Thyroid gland (tissue), 4 donors: ENCODE measurements at places on chromosomes 2 and 18. TPM values are rescaled to one million over a fixed set of nuclear protein-coding genes. Genes with fewer than 3 reads are reported as not detected.

DNA sequence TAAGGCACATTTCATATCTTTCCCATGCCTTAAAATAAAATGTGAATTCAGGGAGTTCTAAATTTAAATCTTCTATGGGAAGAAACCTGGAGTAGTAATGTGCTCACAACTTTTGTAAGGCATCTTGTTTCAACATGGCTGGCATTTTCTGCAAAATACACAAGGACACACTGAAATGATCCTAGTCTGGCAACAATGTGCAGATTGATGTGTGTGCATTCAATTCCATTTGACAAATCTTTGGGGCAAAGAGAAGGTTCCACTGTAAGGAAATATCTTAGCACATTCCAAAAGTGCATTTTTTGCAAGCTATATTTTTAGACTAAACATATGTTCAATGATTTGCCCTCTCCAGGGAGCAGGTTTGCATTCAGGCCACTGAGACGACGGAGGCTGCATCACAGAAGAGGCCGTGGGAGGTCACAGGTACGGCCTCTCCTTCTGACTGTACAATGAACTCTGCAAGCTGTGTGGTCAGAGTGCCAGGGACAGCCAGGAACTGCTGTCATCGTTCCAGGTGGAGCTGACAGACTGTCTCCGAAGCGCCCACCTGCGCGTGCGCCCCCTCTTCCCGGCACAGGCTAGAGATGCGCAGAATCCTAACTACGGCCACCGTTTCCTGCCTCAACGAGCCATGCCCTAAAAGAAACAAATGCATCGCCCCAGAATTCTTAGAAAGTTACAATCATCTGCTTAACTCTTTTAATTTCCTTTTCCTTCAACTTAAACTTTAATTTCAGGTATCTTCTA lies 149.2 kb upstream of the POU3F3 start:
- H3K27me3 ChIP-seq, result no peaks in the 10 kb centered on the region
- H3K4me1 ChIP-seq, result no peaks in the 10 kb centered on the region
- no peak overlapping the region for H3K27ac ChIP-seq
- no peaks in the 10 kb centered on the region for H3K36me3 ChIP-seq
- no peak overlapping the region for H3K4me3 ChIP-seq
- DNase-seq, result no peak

DNA sequence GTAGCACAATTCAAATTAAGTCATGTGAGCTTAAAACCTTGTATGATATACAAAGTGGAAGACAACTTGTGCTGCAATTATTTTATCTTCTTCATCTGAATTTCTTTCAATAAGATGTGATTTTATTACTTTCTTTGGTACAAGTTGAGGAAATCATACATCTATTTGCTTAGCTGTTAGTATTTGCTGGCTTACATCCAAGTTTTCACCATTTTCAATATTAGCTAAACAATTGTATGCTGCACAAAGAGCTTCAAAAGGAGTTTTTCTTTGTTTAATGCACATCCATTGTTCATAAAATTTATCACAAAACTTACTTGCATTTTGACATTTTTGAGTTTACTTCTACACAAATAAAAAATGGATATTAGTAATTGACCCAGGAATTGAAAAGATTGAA lies 40.9 kb downstream of the SCN9A start:
- H3K36me3 ChIP-seq, result no peaks in the 10 kb centered on the region
- H3K4me1 ChIP-seq, result no peaks in the 10 kb centered on the region
- no peak for DNase-seq
- no peaks in the 10 kb centered on the region for H3K27me3 ChIP-seq
- no peak overlapping the region for H3K27ac ChIP-seq
- no peak overlapping the region for H3K4me3 ChIP-seq

DNA sequence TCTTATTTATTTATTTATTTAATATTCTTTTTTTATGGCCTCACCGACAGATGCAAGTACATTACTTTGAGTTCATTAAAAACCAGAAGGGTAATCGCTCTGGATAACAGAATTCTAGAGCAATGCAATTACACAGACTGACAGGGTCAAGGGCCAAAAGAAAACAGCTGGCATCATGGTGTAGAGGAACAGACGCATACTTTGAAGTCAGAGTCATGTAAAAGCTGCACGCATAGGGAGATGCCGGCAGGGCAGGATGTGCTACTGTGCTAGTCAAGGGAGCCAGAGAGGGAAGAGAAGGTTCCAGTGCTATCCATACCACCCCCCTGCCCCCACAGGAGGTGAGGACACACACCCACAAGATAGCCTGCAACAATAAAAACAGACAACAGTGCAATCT lies 115.2 kb upstream of the TFCP2L1 start:
- H3K36me3 ChIP-seq, result no peaks in the 10 kb centered on the region
- no peaks in the 10 kb centered on the region for H3K27me3 ChIP-seq
- H3K4me3 ChIP-seq, result no peak overlapping the region
- H3K27ac ChIP-seq, result no peak overlapping the region
- no peak for DNase-seq
- no peaks in the 10 kb centered on the region for H3K4me1 ChIP-seq

DNA sequence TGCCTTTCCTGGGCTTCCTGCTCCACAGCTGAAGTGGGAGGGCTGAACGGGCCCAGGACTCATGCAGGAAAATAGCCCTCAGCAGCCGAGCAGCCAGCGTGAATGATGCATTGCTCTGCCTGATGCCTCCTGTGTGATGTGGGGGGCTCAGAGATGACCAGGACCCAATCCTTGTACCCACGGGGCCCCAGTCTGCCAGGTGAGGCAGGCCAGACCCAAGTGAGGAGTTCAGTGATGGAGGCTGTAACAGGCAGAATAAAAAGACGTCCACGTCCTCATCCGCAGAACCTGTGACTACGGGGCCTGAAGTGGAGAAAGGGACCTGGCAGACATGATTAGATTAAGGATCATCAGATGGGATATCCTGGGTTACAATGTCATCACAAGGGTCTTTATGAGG lies 194.9 kb upstream of the HDAC4 start:
- H3K4me3 ChIP-seq, result no peak overlapping the region
- H3K27me3 ChIP-seq, result no peaks in the 10 kb centered on the region
- no peak overlapping the region for H3K27ac ChIP-seq
- H3K4me1 ChIP-seq, result no peaks in the 10 kb centered on the region
- DNase-seq, result no peak

DNA sequence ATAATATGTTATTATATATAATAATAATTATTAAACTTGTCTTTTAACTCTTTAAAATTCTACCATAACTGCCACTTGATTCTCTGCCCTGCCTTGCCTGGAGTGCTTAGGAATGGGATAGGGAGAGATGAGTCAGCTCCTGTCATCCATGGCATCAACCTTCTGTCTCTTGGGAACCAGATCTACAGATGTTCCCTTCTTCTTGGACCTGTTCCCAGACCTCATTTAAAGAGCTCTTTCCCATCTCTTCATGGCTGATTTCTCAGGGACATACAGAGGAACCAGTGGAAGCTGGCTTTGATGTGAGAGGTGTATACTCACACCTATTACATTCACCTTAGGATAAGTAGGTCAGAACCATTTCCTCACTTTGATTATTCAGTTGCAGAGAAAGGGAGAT lies 155.3 kb upstream of the MYO3B start:
- H3K4me3 ChIP-seq, result no peak overlapping the region
- no peak overlapping the region for H3K27ac ChIP-seq
- no peak for DNase-seq
- no peaks in the 10 kb centered on the region for H3K27me3 ChIP-seq
- H3K36me3 ChIP-seq, result no peaks in the 10 kb centered on the region

DNA sequence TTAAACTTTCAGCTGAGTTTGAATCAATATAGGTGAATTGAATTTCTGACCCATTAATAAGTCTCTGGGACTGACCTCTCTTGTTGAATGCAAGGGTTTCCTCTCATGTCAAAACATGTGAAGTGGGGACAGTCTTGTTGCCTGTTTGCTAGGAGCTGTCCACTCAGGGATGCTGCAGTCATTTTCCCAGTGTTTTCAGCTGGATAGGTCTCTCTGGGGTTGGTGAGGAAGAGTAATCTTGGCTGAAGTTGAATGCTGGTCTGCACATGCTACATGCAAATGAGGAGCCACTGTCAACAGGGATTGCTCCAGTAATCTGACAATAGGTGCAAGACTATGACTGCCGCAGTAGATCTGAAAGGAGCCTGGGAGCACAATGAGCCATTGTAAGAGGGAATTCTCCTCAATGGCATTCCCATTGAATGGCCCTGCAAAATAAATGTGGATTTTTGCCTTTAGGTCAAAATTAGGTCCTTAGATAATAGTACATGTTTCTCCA lies 34.1 kb upstream of the IL1RL1 start:
- H3K27me3 ChIP-seq, result no peaks in the 10 kb centered on the region
- DNase-seq, result no peak
- H3K4me3 ChIP-seq, result no peak overlapping the region

- no peak overlapping the region for H3K27ac ChIP-seq
- DNase-seq, result no peak
- H3K36me3 ChIP-seq, result no peaks in the 10 kb centered on the region
- H3K4me1 ChIP-seq, result no peaks in the 10 kb centered on the region
Observed at GRCh38 chr2:41495050-41495449, 552.8 kb upstream of the PKDCC start.

- peaks cover 35% of the 10 kb centered on the region for H3K4me1 ChIP-seq
- peak; percentile 28 for DNase-seq
- no peak overlapping the region for H3K4me3 ChIP-seq
- H3K36me3 ChIP-seq, result no peaks in the 10 kb centered on the region
- peaks cover 77% of the 10 kb centered on the region for H3K27me3 ChIP-seq
- no peak overlapping the region for H3K27ac ChIP-seq
Observed at GRCh38 chr18:59268721-59269562, 4.3 kb downstream of the RAX start.

SPC25 gene
- total RNA-seq, result not detected

DNA sequence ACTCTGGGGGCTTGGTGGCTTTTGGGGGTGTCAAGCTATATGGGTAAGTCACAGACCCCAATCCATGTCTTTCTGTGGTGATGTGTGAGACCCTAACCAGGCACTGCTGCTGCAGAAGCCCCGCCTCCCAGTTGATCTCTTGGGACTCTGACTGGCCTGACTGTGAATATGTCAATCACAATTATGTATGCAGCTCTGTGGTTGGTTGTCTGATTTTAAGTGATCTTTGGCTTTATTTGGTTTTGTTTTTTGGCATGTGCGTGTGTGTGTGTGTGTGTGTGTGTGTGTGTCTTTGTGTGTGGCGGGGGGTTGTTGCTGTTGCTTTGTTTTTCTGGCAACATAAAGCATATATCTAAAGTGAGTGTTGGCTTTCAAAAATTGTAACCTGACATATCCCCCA lies 78.5 kb upstream of the GLS start:
- H3K4me1 ChIP-seq, result no peaks in the 10 kb centered on the region
- no peak for DNase-seq
- no peak overlapping the region for H3K27ac ChIP-seq
- H3K4me3 ChIP-seq, result no peak overlapping the region
- H3K36me3 ChIP-seq, result no peaks in the 10 kb centered on the region
- H3K27me3 ChIP-seq, result no peaks in the 10 kb centered on the region

DNA sequence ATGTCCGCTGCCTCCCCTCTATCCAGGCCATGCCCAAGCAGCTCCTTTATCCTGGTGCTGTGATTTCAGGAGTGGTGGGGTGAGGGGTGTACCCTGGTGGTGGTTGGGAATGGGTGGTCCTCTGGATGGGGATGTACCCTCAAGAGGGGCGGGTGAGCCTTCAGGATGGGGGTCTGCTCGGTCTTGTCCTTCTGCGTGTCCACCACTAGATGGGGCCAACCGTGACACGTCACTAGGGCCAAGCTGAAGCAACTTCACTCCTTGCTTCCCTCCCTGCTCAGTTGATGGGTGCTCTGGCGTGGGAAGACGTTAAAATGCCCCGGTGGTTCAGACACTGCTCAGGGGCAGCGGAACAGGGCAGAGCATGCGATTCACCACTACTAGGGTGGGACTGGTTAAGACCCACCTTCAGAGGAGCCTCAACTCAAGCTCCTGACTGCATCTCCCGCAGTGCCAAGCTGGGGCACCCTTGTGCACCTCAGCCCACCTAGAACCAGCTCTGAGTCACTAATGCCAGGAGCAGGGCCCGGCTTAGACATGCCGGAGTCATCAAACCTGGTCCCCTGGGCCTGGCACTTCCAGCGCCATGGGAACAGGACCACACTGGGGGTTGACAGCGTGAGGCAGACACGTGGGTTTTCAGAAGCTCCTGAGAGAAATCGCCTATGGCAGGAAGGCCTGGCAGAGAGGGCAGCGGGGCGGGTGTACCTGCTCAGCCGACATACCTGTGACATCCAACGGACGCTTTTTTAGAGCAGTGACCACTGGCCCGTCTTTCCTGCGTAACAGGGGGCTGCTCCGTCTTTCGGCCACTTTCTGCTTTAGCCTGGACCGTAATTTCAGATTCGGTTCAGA lies 256.7 kb downstream of the HDAC4 start:
- no peak overlapping the region for H3K27ac ChIP-seq
- peaks cover 9% of the 10 kb centered on the region for H3K36me3 ChIP-seq
- no peaks in the 10 kb centered on the region for H3K27me3 ChIP-seq
- DNase-seq, result peak; percentile 16
- no peak overlapping the region for H3K4me3 ChIP-seq

UGT1A5 gene
- total RNA-seq, result 0.94 TPM

- no peaks in the 10 kb centered on the region for H3K27me3 ChIP-seq
- DNase-seq, result no peak
- H3K4me3 ChIP-seq, result no peak overlapping the region
- H3K4me1 ChIP-seq, result no peaks in the 10 kb centered on the region
- no peaks in the 10 kb centered on the region for H3K36me3 ChIP-seq
- no peak overlapping the region for H3K27ac ChIP-seq
Observed at GRCh38 chr2:35548171-35548570, 807.4 kb upstream of the CRIM1 start.

GRCh38 chr2:207469451-207469850 lies 60.3 kb upstream of the CREB1 start:
- H3K4me3 ChIP-seq, result no peak overlapping the region
- H3K36me3 ChIP-seq, result no peaks in the 10 kb centered on the region
- no peak overlapping the region for H3K27ac ChIP-seq

ABCG5 gene
- total RNA-seq, result not detected
